ENCODE measurements at places on chromosomes 11 and 22. TPM values are rescaled to one million over a fixed set of nuclear protein-coding genes. Genes with fewer than 3 reads are reported as not detected.

The SYT13 gene
- 248 TPM for total RNA-seq

The MMP3 gene
- not detected for total RNA-seq

The CBX6 gene
- total RNA-seq = 65.3 TPM

The OR8K5 gene
- total RNA-seq = not detected

The HTATIP2 gene
- total RNA-seq = 5.1 TPM

The ZNF202 gene
- 19.4 TPM for total RNA-seq

The MS4A15 gene
- not detected for total RNA-seq

The MUC5AC gene
- not detected for total RNA-seq

The SCGB1C1 gene
- not detected for total RNA-seq

The B3GAT1 gene
- 56.7 TPM for total RNA-seq

The ESAM gene
- total RNA-seq = 8.3 TPM

The OR5A1 gene
- total RNA-seq = not detected

The HEPHL1 gene
- total RNA-seq = not detected

The BTBD18 gene
- total RNA-seq = not detected

The PLAAT4 gene
- total RNA-seq = 10.6 TPM

The PRR33 gene
- total RNA-seq = not detected

The CRY2 gene
- total RNA-seq = 46.8 TPM

The TRIM34 gene
- total RNA-seq = 2.3 TPM

The TYR gene
- total RNA-seq = not detected

The APOA5 gene
- total RNA-seq = not detected

Measured in diencephalon (tissue), 1 donor.